Smooth muscle cell of trachea (primary cell): ENCODE measurements at places on chromosomes 2 and 18. TPM values are rescaled to one million over a fixed set of nuclear protein-coding genes. Genes with fewer than 3 reads are reported as not detected.

The SLC4A3 gene
- total RNA-seq: 1.2 and 4.1 TPM in 2 replicates

The SKOR2 gene
- not detected in 2 replicates for total RNA-seq

The GLB1L gene
- 27.6 and 33.6 TPM in 2 replicates for total RNA-seq

The WDFY1 gene
- 97.3 and 155 TPM in 2 replicates for total RNA-seq

The KYNU gene
- 1.2 and 5.3 TPM in 2 replicates for total RNA-seq

The REG3A gene
- not detected in 2 replicates for total RNA-seq

The EXOC6B gene
- 27.1 and 33.2 TPM in 2 replicates for total RNA-seq

The AGXT gene
- total RNA-seq: not detected in 2 replicates

The ATF2 gene
- 48.8 and 57.6 TPM in 2 replicates for total RNA-seq

The GLI2 gene
- total RNA-seq: 3.2 and 13.1 TPM in 2 replicates

The SPP2 gene
- total RNA-seq: not detected in 2 replicates

The PRSS56 gene
- total RNA-seq: not detected in 2 replicates

The LIMS2 gene
- total RNA-seq: 0.44 and 2.3 TPM in 2 replicates

The SH2D6 gene
- 0.66 TPM in 1 of 2 replicates, not detected in the other for total RNA-seq

The UGT1A7 gene
- total RNA-seq: not detected in 2 replicates

The INHBB gene
- not detected in 2 replicates for total RNA-seq

The TBC1D8 gene
- 12.8 and 15.9 TPM in 2 replicates for total RNA-seq

The GTF2A1L gene
- total RNA-seq: 0.66 and 0.87 TPM in 2 replicates

The SCN7A gene
- 14.5 and 16.4 TPM in 2 replicates for total RNA-seq

The GPR39 gene
- 1.3 and 3.3 TPM in 2 replicates for total RNA-seq

The SLC9A4 gene
- total RNA-seq: not detected in 2 replicates

The TTR gene
- total RNA-seq: not detected in 2 replicates

The HOXD1 gene
- total RNA-seq: not detected in 2 replicates

The ACSL3 gene
- 151 and 208 TPM in 2 replicates for total RNA-seq

The SKA1 gene
- 1.5 and 15.6 TPM in 2 replicates for total RNA-seq

The PAX3 gene
- total RNA-seq: not detected in 2 replicates

The AP1S3 gene
- total RNA-seq: 2.6 and 4.4 TPM in 2 replicates

The MPP4 gene
- 0.73 and 0.99 TPM in 2 replicates for total RNA-seq

The TMEM87B gene
- 20.9 and 30.3 TPM in 2 replicates for total RNA-seq

The GAD1 gene
- 0.33 TPM in 1 of 2 replicates, not detected in the other for total RNA-seq

The IL36B gene
- total RNA-seq: not detected in 2 replicates

The ABHD1 gene
- under 0.01 and 0.15 TPM in 2 replicates for total RNA-seq

The LIMS3 gene
- 2.3 TPM in 1 of 2 replicates, not detected in the other for total RNA-seq

The PSD4 gene
- total RNA-seq: 1.6 and 5.0 TPM in 2 replicates

The PTPRN gene
- total RNA-seq: 3.6 and 23.8 TPM in 2 replicates

The MAPK4 gene
- total RNA-seq: not detected in 2 replicates

The SH3RF3 gene
- total RNA-seq: 4.7 and 8.4 TPM in 2 replicates

The RPL37A gene
- total RNA-seq: 1,011 and 1,333 TPM in 2 replicates

The MSTN gene
- 0.17 and 0.29 TPM in 2 replicates for total RNA-seq

The PIEZO2 gene
- 0.87 and 3.0 TPM in 2 replicates for total RNA-seq

The TTN gene
- total RNA-seq: 0.50 and 3.8 TPM in 2 replicates

The EML4 gene
- 40.2 and 74.6 TPM in 2 replicates for total RNA-seq

The COL3A1 gene
- total RNA-seq: 2,358 and 3,379 TPM in 2 replicates
